ENCODE measurements at places on chromosomes 11 and 22.

DNA sequence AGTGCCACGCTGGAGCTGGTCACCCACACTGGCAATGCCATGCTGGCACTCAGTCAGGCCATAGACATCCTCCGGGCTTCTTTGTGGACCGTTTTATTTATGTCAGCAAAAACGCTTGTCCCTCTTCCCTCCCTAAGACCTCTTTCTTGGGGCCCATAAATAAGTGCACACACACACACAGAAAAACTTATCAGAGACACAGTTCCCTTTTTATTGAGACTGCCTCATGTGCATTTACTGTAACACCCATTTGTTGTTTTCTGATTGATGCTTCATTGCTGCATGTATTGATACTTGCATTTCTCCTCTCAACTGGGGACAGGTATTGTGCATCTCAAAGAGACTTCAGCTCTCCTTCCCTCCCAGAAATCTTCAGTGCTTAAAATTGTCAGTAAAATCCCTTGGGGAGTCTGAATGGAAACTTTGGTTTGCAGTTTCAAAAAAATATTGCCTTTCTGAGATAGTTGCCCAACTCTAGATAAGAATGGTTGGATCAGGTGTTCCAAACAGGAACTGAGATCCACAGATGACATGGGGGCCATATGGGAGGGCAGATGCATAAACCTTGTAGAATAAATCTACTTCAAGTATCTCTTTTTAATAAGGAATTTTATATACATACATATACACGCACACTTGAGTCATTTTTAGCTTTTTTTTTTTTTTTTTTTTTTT, 50.9 kb downstream of the PPP2R1B start:
- no peak for DNase-seq

DNA sequence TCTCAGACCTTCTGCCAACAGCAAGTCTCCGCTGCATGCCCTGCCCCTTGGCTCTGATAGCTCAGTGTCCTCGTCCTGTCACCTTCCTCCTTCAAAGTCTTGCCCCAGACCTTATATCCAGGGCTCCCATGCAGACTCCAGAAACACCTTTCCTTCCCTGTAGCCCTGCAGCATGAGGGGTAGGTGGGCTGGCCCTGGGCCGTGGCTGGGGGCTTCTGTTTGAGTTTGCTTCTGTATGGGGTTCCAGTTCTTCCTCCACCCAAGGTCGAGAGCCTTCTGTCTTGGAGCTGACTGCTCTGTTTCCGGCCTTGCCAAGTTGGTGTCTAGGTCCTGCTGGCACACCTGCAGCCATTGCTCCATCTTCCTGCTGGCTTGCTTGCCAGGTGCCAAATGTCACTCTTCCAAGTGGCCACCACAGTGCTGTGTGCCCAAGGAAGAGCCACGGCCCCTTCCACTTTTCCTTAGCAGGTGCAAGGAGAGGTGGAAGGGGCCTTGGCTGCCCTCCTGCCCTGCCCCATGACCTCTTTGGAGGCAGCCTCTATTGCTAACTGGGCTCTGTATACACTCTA, 74.8 kb upstream of the NECTIN1 start:
- DNase-seq, result no peak

- DNase-seq, result no peak
Observed at GRCh38 chr11:70432580-70432979, 34.3 kb downstream of the CTTN start.

DNA sequence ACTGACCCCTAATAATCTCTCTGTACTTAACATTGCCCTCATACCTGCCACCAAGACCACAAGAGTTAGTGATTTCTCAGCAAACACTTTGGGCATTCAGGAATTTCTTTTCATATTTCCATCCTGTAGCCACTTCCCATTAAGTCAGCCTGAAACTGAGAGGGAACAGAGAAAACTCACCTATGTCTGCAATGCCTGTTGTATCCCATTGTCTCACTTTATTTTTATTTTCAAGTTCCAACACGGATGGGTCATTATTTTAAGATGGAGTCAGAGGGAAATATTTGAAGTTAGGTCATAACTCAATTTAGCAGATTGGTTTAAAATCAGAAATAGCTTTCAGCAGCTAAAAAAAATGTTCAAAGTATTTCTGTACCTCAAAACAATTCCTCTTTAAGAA, 937.8 kb upstream of the CHORDC1 start:
- no peak for DNase-seq

DNA sequence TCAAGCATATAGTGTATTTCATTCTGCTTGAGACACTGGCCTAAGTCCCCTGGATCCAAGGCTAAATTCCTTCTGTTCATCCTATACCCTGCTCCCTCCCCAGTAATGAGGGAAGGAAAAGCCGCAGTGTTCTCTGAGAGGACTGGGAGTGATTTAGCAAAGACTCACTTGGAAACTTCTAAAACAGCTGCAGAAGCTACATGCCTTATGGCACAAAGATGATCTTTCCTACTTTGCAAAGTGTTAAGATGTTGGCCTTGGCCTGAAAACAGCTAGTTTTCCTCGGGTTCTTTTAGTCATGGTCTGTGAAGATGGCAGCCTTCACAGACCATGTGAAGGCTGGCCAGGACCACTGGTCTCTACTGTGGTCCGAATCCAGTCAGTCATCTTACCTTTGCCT, 65.7 kb downstream of the ABTB2 start:
- no peak for DNase-seq

DNA sequence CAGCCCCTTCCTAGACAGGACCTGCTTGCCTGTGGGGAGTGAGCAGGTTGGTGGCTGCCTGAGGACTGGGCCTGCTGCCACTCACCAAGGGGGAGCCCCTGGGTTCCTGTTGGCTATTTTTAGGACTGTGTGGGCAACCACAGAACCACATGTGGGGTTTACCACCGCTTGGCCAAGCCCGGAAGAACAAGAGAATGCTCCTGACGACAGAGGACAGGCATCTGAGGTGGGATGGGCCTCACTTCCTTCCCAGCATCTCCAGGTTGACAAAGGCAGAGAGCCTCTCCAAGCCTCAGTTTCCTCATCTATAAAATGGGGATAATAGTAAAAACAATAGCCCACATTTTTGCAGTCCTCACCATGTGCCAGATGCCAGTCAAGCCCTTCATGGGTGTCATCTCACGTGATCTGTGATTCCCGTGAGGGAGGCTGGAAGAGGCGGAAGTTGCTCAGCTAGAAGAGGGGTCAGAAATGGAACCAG, 43.6 kb downstream of the LRRC32 start:
- DNase-seq, result peak; percentile 41

GRCh38 chr22:46072981-46073682, 77.2 kb upstream of the PPARA start:
- DNase-seq, result peak; percentile 30

DNA sequence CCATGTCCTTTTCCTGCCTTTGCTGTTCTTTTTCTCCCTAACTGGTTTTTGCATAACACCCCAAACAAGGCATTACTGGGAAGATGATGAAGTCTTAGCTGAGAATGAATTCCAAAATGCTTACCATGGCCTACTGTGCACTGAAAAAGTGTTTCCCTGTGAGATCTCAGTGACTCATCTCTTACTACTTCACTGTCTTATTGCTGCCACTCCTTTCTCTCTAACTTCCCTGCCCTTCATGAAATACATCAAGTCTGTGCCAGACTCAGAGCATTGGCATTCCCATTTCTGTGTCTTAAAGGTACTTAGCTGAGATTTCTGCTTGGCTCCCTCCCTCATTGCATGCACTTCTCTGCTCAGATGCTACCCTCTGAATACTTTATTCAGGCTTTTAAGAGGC, 49.1 kb upstream of the MUC15 start:
- DNase-seq, result peak; percentile 25

DNA sequence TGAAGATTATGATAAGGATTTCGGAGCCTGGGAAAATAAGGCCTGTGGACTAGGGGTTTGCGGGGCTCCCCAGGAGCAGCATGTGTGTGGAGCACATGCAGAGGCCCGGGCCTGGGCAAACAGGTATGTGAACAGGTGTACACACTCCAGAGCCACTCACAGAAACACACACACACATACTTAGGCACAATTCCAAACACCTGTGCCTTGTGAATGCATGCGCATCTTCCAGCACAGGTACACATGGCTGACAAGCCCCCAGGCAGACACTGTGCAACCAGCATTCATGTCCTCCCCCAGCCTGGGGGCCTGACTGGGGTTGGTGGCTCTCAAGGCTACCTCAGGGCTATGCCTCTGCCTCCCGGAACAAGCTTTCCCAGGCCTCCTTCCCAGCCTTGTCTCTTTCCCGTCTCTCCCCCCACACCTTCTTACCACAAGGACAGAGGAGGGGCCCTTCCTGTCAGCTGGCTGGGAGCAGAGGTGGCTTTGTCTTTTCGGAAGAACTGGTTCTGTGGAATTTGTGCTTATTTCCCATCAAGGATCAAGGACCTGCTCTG, 2.6 kb upstream of the P2RY6 start:
- DNase-seq, result no peak

GRCh38 chr22:25134028-25134427, 65.6 kb upstream of the CRYBB3 start:
- DNase-seq, result no peak

DNA sequence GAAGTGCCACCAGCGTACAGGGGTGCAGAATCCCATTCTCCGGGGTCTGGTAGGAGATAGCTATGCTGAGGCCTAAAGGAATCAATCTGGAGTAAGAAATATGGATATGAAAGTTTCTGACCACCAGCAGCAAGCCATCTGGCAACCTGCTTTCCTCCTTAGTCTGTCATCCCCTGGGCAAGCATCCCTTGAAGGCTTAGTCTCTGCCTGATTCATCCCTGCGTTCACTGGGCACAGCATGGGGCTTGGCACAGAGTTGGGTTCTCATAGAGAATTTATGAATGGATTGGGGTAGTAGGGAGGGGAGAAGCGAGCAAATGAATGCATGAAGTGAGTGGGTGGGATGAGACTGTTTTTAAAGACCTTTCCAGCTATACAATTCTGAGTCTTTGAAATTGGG, 85.8 kb upstream of the NARS2 start:
- DNase-seq, result no peak

DNA sequence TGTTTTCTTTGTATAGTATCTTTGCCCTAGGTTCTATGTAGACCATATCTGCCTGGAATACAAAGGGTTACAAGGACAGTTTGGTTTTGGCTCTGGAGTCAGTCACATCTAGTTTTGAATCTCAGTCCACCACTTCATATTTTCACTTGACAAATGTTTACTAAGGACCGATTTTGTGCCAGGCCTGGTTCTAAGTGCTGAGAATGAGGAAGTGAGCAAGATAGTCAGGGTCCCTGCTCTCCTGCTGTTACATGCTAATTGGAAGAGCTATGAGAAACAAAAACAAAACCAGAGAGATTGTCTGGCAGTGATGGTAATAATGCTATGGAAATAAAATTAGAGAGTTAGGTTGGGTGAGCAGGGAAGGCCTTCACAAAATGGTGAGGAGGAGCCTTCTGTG, 66.1 kb upstream of the ARHGAP20 start:
- no peak for DNase-seq

DNA sequence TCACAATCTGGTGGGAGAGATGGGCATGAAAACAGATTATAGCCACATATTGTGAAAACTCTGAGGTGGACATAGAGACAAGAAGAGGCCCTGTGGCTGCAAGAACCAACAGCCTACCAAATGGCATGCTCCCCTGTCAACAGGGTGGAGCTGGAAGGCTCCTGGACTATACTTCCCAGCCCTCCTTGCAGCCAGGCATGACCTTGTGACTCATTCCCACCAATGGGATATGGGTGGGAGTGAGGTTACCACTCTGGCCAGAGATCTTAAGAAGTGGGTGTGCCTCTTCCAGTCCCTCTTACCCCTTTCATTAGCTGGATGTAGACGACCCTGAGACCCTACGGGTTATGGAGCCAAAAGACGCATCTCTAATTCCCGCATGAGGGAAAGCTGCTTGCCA, 126.4 kb upstream of the ZBED5 start:
- no peak for DNase-seq

DNA sequence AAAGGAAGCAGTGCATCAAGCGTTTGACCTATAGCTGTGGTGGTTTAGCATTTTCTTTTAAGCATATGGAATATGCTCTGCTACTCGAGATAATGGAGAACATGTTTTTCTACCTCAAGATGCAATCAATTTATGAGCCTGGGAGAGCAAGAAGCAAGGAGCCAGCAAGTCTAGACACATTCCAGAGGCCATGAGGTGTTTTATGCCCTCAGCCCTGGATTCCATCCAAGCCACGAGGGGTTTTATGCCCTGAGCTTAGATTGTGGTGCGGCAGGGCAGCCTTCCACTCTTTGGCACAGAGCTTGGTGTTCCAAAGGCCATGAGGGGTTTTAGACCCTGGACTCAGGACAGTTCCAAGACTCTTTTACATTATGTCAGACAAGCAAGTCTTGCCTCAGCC, 11.7 kb upstream of the DNAJB13 start:
- DNase-seq, result peak; percentile 16

GRCh38 chr11:100205926-100206325, 481.2 kb upstream of the ARHGAP42 start:
- DNase-seq, result no peak

GRCh38 chr22:17100621-17101020, 15.8 kb downstream of the IL17RA start:
- DNase-seq, result no peak

Measured in fibroblast of villous mesenchyme (primary cell).